Thoracic aorta (tissue), 2 donors: ENCODE measurements at places on chromosomes 3 and 15. TPM values are rescaled to one million over a fixed set of nuclear protein-coding genes. Genes with fewer than 3 reads are reported as not detected.

ZCWPW2 gene
- 0.81 TPM for total RNA-seq

TICRR gene
- total RNA-seq: not detected

DNA sequence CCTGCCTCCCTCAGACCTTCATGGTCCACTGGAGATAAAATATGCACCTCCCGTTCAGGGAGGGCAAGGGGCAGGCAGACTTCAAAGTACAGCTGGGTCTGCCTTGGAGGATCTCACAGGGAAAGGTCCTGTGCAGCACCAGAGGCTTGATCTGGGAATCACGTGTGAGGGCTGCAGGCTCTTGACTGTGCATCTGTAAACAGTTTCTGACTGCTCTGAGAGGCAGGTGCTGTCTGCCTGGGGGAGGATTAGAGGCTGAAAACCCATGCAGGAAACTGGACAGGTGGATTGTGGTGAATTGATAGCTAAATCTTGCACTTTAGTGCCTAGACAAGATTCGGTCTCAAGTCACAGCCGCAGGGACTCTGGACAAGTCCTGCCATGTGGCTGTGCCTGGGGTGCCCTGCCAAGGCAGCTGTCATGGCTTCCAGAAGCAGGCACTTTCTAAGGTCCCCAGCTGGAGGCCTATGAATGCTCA, 239.3 kb downstream of the EPHB1 start:
- no peaks in the 10 kb centered on the region for H3K27me3 ChIP-seq
- no peak overlapping the region for H3K27ac ChIP-seq
- H3K4me3 ChIP-seq: no peak overlapping the region
- DNase-seq: no peak
- no peaks in the 10 kb centered on the region for H3K4me1 ChIP-seq

DNA sequence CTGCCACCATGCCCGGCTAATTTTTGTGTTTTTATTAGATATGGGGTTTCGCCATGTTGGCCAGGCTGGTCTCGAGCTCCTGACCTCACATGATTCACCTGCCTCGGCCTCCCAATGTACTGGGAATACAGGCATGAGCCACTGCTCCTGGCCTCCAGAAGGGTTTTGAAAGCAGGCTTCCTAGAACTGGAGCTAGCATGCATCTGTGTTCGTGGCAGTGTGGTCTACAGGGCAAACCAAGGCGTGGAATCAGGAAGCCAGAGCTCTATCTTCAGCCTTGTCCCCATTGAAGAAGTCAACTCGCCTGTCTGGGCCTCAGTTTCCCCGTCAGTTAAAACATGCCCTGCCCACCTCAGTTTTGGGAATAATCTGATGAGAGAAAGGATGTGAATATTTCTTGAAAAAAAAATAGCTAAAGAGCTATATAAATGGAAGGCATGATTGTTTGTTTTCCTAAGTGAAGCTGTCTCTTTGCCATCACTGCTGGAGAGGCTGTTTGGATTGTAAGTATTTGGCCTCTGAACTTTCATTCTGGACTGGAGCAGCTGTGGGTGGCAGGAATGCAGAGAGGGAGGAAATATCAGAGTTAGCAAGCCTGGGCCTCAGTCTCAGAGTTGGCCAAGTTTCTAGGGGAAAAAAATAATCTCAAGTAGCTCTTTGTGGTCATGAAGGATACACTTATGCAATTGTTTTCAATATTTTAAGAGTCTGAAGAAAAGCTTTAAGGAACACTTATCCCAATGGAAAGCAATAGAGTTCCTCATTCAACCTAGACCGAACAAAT, 36.5 kb upstream of the UACA start:
- no peak for DNase-seq
- peak overlapping the region; percentile 10 for H3K4me3 ChIP-seq
- peaks cover 12% of the 10 kb centered on the region for H3K4me1 ChIP-seq
- H3K27ac ChIP-seq: peak overlapping the region; percentile 67

- H3K4me1 ChIP-seq: peaks cover 13% of the 10 kb centered on the region
- no peak for DNase-seq
- no peak overlapping the region for H3K4me3 ChIP-seq
- H3K36me3 ChIP-seq: peaks cover 42% of the 10 kb centered on the region
- no peak overlapping the region for H3K27ac ChIP-seq
Measured at GRCh38 chr15:88132499-88132898, 124.0 kb downstream of the NTRK3 start.
